ENCODE measurements at places on chromosomes 16 and 17.

DNA sequence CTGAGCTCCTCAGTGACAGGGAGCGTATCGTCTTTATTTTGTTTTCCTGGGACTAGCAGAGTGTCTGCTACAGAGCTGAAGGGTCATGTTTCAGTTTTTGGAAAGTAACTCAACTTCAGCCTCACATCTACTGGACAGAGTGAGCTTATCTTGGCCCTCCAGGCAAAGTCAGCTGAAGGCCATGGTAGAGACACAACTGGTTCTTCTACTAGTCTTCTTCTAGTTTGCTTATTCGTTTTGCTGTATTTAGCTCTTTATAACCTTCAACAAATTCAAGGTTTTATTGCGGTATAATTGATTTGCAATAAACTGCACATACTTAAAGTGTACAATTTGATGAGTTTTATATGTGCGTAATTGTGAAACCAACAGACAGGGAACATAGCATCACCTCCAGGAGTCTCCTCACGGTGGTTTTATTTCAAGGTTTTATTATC is 6.1 kb upstream of the PRKCA start:
- DNase-seq = no peak

DNA sequence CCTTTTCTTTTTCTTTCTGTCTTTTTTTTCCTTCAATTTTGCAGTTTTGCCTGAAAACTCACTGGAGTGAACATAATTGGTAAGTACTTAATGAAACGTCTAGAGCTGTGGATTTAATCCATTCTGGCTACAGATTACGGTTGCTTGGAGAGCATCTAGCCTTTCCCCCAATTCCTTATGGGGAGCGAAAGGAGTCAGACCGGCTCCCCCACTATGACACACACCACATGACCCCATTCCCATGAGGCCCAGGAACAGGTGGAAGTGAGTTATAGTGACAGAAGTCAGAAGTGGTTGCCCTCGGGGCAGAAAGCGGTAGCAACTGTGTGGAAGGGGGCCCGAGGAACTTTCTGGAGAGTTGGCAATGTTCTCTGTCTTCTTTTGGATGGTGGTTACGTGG is 41.2 kb downstream of the EMP2 start:
- peak; percentile 62 for DNase-seq

DNA sequence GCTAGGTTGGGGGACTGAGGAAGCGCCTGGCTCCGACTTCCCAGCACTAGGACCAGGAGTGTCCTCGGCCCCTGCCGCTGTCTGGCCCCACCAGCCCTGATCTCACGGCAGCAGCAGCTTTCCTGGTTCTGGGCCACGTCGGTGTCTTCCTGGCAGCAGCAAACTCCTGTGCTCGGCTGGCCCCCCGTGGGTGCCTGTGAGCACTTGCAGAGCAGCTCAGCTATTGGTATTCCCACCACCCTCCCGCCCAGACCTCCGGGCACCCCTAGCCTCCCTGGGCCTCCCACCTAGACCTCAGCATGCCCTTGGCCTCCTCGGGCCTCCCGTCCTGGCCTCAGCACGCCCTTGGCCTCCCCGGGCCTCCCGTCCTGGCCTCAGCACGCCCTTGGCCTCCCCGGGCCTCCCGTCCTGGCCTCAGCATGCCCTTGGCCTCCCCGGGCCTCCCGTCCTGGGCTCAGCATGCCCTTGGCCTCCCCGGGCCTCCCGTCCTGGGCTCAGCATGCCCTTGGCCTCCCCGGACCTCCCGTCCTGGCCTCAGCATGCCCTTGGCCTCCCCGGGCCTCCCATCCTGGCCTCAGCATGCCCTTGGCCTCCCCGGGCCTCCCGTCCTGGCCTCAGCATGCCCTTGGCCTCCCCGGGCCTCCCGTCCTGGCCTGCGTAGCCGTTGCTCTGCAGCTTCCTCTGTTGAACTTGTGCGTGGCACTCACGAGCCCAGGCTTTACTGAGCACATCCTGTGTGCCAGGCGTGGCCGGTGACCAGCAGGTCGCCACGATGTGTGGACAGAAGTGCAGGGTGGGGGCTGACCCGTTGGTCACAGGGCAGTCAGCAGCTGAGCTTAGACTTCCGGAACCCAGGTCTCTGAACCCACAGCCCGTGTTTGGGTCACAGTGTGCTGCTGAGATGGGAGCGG is 51.8 kb upstream of the ACSF3 start:
- DNase-seq = no peak

- DNase-seq = no peak
Measured at GRCh38 chr17:10757067-10757466, 27.2 kb upstream of the TMEM220 start.

- no peak for DNase-seq
Measured at GRCh38 chr17:21061971-21062526, 19.2 kb upstream of the USP22 start.

DNA sequence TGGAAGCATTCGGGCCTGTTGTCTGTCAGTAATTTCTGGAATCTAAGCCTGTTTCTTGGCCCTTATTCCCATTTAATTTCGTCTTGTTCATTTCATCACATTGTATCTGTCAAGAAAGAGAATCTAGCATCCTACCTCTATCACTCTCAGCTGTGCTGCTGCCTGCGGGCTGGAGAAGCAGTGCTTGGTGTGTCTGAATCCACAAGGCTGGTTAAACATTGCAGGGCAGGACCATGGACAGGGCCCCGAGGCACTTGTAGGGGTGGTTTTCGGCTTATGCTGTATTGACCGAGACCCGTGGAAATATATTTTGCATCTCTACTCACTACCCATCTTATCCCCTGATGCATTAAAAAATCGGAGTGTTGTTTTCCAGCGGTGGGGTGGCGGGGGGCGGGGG is 3.1 kb downstream of the RAB11FIP4 start:
- peak; percentile 93 for DNase-seq

DNA sequence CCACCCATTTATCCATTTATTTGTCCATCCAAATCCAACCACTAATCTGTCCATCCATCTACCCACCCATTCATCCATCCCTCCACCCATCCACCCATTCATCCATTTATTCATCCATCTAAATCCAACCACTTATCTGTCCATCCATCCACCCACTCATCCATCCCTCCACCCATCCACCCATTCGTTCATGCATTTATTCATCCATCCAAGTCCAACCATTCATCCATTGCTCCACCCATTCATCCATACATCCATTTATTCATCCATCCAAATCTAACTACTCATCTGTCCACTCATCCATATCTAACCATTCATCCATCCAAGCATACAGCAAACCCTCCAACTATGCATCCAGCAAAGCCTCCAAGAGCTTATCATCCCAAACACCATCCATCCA is 267.3 kb downstream of the XYLT1 start:
- peak; percentile 45 for DNase-seq

GRCh38 chr16:56606071-56606475 is 2.3 kb upstream of the MT2A start:
- no peak for DNase-seq

DNA sequence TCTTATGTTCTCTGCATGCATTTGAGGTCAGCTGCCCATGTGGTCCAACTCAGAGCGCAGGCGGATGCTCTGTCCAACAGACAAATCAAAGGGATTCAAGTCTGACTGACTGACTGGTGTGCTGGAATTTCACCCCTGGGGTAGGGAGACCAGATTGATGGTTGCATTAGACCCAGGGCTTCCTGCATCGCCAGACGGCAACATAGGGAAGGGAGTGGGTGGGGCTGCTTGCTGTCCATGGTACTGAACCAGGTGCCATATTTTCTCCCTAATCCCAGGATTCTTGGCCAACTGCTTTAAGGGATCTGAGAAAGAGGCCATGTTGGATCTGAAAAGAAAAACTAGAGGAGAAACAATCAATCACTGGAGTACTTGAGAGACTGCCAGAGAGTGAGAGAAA is 332.0 kb downstream of the XYLT1 start:
- DNase-seq = peak; percentile 64

DNA sequence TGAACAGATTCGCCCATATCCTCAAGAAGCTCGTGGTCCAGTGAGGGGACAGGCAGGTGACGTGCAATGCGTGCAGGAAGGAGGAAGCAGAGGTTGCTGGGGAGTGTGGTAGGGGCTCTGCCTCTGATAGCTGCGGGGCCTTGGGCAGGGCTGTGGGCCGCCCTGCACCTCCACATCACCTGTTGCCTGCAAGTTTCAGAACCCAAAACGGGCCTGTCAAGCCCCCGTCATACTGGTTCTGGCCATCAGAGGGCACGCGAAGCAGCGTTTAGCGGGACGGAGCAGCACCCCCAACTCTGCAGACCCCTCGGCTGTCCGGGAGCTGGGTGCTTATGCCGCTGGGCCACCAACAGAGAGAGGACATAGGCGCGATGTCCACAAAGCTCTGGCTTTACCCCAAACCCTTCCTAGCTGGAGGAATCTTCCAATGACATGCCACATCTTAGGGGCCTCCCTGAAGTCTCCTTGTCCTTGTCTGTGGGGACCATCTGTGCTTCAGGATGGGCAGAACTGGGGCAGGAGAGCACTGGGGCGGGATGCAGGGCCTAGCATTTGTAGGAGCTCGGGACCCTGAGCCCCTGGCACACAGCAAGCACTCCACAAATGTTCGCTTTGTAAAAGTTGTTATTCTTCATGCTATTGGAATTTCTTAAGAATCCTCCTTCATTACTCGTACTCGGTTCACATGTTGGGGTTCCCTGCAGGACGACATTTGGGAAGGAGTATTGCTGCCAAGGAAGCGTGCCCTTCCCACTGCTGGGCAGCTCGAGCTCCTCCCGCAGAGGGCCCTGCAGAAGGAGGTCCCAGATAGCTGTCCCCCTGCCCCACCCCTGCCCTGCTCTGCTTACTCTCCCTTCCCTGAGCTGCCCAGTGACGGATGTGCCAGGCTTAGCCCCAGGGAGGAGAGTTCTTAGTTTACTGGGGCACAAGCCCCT is 64.3 kb downstream of the CNGB1 start:
- peak; percentile 25 for DNase-seq

GRCh38 chr17:31692027-31692426 is 167.0 kb downstream of the COPRS start:
- no peak for DNase-seq

- DNase-seq = no peak
Measured at GRCh38 chr17:63772801-63773271, 561 bp downstream of the CCDC47 start.

DNA sequence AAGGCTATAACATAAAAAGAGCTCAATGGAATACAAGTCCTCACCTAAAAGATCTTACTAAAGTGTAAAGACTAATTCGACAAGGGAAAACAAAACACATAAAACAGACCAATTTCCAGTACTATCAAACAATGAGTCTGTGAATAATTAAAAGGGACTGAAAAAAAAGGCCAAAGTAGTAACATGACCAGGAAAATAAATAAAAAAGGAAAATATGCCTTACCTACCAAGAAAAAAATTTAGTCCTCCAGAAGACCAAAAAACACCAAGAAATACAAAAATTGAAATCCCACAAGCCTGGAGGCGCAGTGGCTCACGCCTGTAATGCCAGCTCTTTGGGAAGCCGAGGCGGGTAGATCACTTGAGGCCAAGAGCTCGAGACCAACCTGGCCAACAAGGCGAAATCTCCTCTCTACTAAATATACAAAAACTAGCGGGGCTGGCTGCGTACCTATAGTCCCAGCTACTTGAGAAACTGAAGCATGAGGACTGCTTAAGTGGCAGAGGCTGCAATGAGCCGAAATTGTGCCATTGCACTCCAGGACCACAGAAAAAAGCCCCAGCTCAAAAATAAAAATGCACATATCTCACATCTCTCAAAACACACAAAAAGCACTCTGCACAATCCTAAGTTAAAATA is 60.8 kb downstream of the TEX14 start:
- DNase-seq = no peak

DNA sequence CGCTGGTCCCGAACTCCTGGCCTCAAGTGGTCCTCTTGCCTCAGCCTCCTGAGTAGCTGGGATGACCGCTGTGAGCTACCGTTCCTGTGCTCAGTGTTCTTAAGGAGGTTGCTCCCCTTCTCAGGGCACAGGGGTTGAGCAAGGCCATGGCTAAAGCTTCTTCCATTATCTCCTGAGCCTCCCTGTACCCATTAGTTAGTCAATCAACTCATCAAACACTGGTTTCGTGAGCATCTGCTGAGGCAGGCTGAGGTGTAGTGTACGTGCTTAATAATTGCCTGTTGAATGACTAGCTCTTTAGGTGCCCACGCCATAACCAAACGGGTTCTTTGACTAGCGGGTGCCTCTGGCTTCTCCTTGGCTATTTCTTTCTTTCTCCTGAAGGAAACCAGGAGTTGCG is 11.7 kb downstream of the SGCA start:
- no peak for DNase-seq

GRCh38 chr16:89361751-89362539 is 128.4 kb downstream of the ANKRD11 start:
- DNase-seq = no peak

GRCh38 chr16:83733301-83733700 is 74.5 kb upstream of the HSBP1 start:
- peak; percentile 46 for DNase-seq

DNA sequence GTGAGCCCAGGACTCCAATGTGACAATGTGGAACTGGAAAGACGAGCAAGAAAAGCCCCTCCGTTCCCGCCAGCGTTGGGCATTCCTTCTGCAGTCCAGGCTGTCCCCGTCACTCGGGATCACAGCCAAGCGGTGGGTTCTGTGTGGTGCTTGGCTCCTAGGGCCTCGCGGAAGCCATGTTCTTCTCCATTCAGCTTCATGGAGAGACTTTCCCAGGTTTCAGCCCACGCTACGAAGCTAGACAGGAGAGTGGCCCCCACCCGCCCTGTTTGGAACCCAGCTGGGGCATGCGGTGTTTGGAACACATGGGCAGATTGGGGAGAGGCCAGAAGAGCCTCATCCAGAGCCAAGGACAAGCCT is 5.8 kb downstream of the LMF1 start:
- DNase-seq = no peak

GRCh38 chr16:85582229-85582991 is 30.7 kb upstream of the GSE1 start:
- DNase-seq = peak; percentile 77

GRCh38 chr17:50560931-50561745 is 623 bp downstream of the CACNA1G start:
- DNase-seq = no peak

DNA sequence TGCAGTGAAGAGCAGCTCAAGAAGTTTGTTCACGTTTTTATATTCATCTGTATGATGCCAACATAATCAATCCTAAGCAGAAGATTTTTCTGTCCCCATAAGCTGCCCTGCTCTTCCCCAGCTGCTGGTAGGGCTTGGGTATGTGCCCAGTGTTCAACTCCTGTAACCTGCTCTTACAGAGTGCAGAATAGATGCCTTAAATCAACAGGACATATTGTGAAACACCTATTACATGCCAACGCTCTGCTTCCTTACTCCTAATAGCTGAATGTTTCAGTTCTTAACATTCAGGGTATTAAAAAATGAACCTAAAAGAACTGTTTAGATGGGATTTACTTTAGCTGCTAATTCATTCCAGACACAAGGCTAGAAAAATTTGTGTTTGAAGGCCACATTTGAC is 190.9 kb downstream of the HS3ST3A1 start:
- no peak for DNase-seq

GRCh38 chr17:43909537-43910231 is 2.3 kb upstream of the MPP2 start:
- DNase-seq = no peak

GRCh38 chr17:78497115-78497540 is 80.1 kb downstream of the DNAH17 start:
- peak; percentile 91 for DNase-seq

- peak; percentile 5 for DNase-seq
Measured at GRCh38 chr16:5025171-5025632, 8.5 kb downstream of the NAGPA start.
